DMS153 (cell line): ENCODE measurements at places on chromosomes 3 and 15.
A peak's percentile ranks its signal among the peaks of the same experiment; 100 is the strongest.

- DNase-seq: no peak
Measured at GRCh38 chr3:119700920-119701734, 1.7 kb upstream of the CFAP91 start.

- DNase-seq: no peak
Measured at GRCh38 chr3:153399636-153400035, 237.6 kb downstream of the RAP2B start.

DNA sequence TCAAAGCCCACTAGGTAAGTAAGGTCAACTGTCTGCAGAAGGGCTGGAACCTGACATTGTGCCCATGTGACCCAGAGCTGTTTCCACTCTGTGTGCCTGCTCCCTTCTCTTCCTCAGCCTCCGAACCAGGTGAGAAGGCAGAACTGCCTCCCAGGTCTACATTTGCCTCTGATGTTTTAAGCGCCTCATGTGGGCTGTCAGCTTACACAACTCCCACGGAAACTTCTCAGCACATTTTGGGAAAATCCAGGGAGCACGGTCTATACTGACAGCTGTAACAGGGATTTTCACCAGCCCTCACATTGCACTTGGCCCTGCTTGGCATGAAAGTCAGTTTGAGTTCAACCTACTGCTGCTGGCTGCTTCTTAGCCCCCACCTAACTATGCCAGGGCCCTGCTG, 46.9 kb upstream of the SLC24A5 start:
- no peak for DNase-seq

DNA sequence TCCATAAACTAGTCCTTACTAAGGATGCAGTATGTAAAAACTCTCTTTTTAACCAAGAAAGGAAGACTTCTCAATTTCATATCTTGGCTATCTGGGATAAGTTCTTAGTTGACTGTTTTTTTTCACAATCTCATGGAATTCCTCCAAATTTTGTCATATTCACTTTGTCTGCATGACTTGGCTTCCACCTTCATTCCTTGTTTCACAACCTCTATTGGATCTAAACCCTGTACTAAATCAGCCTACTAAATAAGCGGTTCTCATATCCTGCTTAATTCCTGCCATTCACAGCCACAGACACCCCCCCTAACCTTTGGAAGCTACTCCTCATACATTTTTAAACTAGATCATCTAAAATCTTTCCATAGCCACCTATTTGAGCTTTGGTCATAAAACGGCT, 370.6 kb upstream of the NAALADL2 start:
- no peak for DNase-seq

GRCh38 chr3:52507359-52507758, 12.2 kb downstream of the STAB1 start:
- no peak for DNase-seq

GRCh38 chr3:9402410-9403228, 5.2 kb downstream of the SETD5 start:
- DNase-seq: peak; percentile 48

DNA sequence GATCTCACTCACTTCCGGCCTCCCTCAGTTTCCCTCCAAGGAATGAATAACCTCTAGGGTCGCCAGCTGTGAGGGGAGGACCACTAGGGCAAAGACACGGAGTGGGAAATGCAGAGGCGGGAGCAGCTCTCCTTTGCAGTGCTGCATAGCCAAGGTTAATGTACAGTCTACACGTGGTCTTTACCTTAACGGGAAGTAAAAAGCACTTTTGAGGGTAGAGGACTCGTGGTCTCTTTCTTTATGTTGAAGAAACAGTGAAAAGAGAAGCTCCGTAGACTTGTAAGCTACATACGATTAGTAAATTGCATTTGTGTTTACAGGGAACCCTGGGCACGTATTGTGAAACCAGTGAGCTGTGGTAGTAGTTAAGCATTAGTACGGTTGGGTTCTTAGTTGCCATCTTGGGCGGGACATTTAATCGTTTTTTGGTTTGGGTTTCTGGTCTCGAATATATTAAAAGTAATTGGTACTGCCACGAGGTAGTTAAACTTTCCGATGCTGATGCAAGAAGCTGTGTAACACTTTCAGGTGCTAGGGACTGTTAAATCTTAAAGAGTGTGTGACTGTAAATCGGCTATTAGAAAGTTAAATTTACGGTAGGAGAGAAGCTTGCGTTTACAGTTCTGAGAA, 828 bp downstream of the U2SURP start:
- DNase-seq: no peak

- no peak for DNase-seq
Measured at GRCh38 chr3:78035131-78035641, 995.3 kb downstream of the ROBO2 start.

DNA sequence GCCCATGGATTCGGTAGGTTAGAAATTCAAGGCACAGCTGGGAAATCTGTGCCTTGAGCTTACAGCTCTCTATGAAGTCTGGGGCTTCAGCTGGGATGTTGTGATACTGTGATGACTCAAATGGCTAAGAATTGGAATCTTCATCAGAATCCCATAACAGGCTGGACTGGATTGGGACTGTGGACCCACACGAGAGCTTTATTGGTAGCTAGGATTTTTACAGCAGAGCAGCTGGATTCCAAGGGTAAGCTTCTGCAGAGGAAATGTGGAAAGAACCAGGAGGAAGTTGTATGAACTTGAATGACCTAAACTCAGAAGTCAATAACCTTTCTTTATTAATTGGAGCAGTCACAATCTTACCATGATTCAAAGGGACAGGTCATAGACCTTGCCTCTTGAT, 1187.1 kb downstream of the ROBO1 start:
- no peak for DNase-seq
